ENCODE measurements at places on chromosomes 11 and 22.

DNA sequence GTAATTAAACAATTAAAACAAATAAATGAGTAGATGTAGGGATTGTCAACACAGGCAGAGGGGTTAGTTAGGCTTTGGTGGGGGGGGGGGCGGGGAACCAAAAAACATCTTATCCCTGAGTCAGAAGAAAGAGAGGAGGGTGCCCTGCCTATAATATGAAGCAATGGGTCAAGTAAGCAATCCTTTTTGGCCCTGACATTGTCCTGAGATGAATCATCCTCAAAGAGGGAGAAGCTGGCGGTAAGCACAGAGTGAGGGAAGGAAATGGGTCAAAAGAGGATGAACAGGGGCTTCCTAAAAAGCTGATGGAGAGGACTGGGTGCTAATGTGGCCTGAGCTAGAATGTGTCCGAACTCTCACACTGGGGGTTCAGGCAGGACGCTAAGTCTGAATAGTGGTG, 4.7 kb downstream of the OLFML1 start:
- DNase-seq, result no peak

DNA sequence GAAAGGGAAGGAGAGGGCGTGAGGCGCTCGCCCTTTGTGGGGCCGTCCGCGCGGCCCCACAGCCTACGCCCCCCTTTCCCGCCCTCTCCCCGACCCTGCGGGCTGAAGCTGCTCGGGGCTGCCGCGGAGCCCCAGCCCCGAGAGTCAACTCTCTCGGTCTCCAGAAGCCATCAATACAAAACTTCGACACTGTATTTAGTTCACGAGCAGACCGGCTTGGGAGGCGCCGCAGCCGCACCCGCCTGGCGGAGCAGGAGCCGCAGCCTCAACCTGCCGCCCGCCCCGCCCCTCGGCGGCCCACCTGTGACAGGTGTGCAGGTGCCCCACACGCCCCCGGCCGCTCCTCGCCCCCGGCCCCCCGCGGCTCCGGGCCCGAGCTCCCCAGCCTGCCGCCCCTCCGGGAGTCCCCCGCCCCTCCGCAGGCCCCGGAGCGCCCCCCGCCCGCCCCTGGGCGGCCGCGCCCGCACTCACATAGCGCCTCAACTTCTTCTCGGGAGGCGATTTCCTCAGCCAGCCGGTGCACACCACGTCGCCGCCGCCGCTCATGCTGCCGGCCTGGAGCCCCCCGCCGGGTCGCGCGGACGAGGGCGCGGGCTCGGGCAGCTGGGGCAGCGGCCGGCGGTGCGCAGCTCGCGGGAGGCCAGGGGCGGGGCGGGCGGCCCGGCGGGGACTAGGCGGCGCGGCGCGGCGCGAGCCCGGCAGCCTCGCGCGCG, at the start of gene GAB2:
GAB2 (minus strand) TSS at position 646 of the 713 bp plus-strand sequence; CDS start at position 546, 100 bp downstream.
- DNase-seq, result peak; percentile 29

- no peak for DNase-seq
Measured at GRCh38 chr11:1308743-1309497, 512 bp downstream of the TOLLIP start.

DNA sequence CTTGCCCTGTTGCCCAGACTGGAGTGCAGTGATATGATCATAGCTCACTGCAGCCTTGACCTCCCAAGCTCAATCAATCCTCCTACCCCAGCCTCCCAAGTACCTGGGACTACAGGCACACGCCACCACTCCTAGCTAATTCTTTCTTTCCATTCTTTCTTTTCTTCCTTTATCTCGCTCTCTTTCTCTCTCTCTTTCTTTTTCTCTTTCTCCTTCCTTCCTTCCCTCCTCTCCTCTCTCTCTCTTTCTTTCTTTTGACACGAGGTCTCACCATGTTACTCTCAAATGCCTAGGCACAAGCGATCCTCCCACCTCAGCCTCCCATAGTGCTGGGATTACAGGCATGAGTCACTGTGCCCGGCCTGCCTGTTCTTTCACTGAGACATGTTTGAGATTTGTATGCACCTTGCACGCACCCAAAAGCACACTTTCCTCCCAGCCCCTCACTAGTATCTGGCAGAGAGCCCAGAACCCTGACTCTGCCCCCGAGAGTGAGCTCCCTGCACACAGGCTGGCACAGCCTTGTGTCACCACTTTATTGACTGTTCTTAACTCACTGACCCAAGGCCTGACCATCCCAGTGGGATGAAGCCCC, 56.8 kb downstream of the CD6 start:
- peak; percentile 83 for DNase-seq

DNA sequence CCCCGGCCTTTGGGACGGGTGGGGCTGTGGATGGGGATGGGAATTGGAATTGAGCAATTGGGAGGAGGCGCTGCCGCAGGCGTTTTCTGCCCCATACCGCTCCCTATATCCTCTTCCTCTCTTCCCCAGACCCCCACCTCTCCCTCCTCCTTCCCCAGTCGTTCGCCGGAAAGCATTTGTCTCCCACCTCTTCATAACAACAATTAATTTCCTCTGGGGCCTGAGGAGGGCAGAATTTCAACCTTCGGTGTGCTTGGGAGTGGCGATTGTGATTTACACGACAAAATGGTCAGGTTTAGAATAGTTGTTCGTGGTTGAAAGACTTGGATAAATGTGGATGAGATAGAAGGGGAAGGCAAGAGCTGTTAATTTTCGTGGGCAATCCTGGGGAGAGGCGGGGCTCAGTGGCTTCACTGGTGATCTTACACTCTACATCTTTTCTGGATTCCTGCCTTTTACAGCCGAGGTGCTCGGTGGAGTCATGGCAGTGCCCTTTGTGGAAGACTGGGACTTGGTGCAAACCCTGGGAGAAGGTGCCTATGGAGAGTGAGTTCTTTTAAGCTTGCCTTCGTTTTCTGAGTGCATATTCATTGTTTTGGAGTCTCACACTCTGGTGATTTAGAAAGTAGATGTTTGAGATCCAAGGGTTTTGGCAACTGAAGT, 1.5 kb downstream of the CHEK1 start:
- DNase-seq, result no peak

GRCh38 chr11:771617-772204, 5.6 kb downstream of the GATD1 start:
- DNase-seq, result no peak
